ENCODE measurements at places on chromosomes 6 and 20. TPM values are rescaled to one million over a fixed set of nuclear protein-coding genes. Genes with fewer than 3 reads are reported as not detected.

HLA-DQB2 gene
- not detected for total RNA-seq

MPIG6B gene
- total RNA-seq = not detected

RAET1G gene
- 1.5 TPM for total RNA-seq

ZBTB12 gene
- total RNA-seq = 8.6 TPM

APOBEC2 gene
- total RNA-seq = not detected

LTA gene
- total RNA-seq = not detected

MUC22 gene
- 0.06 TPM for total RNA-seq

SPEF1 gene
- total RNA-seq = 2.0 TPM

OOEP gene
- not detected for total RNA-seq

TGM3 gene
- not detected for total RNA-seq

SGK2 gene
- 6.6 TPM for total RNA-seq

ULBP2 gene
- 5.8 TPM for total RNA-seq

PSMB9 gene
- 1.5 TPM for total RNA-seq

OTOR gene
- not detected for total RNA-seq

RGS17 gene
- 0.40 TPM for total RNA-seq

KCNS1 gene
- total RNA-seq = not detected

SCRT2 gene
- total RNA-seq = not detected

PBX2 gene
- 33.3 TPM for total RNA-seq

PHF20 gene
- 56.3 TPM for total RNA-seq

COX4I2 gene
- total RNA-seq = not detected

RING1 gene
- total RNA-seq = 23.3 TPM

CYP24A1 gene
- 0.81 TPM for total RNA-seq

ERVFRD-1 gene
- total RNA-seq = not detected

WASF1 gene
- 15.8 TPM for total RNA-seq

IYD gene
- total RNA-seq = not detected

STMND1 gene
- total RNA-seq = not detected

CST5 gene
- not detected for total RNA-seq

LHFPL5 gene
- total RNA-seq = not detected

POU5F1 gene
- total RNA-seq = not detected

SLC22A7 gene
- not detected for total RNA-seq

HIVEP2 gene
- 11.9 TPM for total RNA-seq

HLA-DMB gene
- not detected for total RNA-seq

SDC4 gene
- 167 TPM for total RNA-seq

CGAS gene
- total RNA-seq = 19.4 TPM

SEMG1 gene
- total RNA-seq = not detected

HUS1B gene
- total RNA-seq = 4.2 TPM

TMEM242 gene
- 7.9 TPM for total RNA-seq

COL21A1 gene
- 1.0 TPM for total RNA-seq

CRISP2 gene
- total RNA-seq = not detected

SMLR1 gene
- not detected for total RNA-seq

ADTRP gene
- not detected for total RNA-seq

WFDC12 gene
- not detected for total RNA-seq

GNRH2 gene
- not detected for total RNA-seq

CLIC5 gene
- not detected for total RNA-seq

HSD17B8 gene
- total RNA-seq = 4.2 TPM
